ENCODE measurements at places on chromosomes 5 and 9. TPM values are rescaled to one million over a fixed set of nuclear protein-coding genes. Genes with fewer than 3 reads are reported as not detected.

The ENTREP1 gene
- total RNA-seq = 0.23 TPM

The PHYHD1 gene
- 6.1 TPM for total RNA-seq

The GABRA6 gene
- not detected for total RNA-seq

The ISOC1 gene
- 15.9 TPM for total RNA-seq

The TMEM167A gene
- total RNA-seq = 65.8 TPM

The PKD2L2 gene
- not detected for total RNA-seq

All from smooth muscle cell of the coronary artery (primary cell).